ENCODE measurements at places on chromosomes 3 and 15.
A peak's percentile ranks its signal among the peaks of the same experiment; 100 is the strongest.

GRCh38 chr3:149895339-149895738 is 75.4 kb downstream of the PFN2 start:
- DNase-seq, result no peak

GRCh38 chr3:47347217-47347801 is 33.5 kb upstream of the PTPN23 start:
- no peak for DNase-seq

DNA sequence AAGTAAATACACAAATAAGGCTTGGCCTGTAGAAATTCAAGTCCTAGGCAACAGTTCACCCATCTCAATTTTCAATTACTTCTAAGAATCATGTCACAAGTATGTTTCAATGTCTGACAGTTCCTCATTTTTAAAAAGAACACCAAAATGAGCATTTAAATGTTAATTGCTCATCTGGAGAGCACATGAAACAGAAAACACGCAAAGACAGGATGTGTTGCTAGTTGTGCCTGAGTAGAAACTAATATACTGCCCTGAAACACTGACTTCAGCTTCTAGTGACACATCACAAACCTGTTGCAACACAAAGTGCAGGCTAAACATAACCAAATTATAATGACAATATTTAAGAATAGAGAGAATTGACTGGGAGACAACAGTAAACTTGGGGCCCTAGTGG is 167.3 kb upstream of the THBS1 start:
- DNase-seq, result no peak

- DNase-seq, result no peak
These were observed 133.3 kb downstream of the MYLK start for GRCh38 chr3:123750659-123751420.

DNA sequence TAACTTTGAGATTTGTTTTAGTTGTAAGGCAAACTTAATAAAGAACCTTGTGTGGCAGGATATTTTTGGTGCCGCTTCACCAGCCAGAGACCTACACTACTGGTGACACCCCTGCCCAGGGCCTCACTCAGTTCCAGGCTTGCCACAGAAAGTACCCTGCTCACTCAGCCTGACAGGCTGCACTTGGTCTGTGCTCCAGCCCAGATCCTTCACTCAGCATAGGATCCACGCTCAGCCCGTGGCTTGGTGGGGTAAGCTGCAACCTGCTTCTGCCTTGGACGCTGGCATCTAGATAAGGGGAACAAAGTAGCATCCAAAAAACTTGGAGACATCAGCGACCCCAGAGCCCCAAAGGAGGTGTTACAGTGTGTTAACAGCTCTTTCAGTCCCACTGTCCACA is 825.5 kb downstream of the EPHA3 start:
- DNase-seq, result no peak

DNA sequence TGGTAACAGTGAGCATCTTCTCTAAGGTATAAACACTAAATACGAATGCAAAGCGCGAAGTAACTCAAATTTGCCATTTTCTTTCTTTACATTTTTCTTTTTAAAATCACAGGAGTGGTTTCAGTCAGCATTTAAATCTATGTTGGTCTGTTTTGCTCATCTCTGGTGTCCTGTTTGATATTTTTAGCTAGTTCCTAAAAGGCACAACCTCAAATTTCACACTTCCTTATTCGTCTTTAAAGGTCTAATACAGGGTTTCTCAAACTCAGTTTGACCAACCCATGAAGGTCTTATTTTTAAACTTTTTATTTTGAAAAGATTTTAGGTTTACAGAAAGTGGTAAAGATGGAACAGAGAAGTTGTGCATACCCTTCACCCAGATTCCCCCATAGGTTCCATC is 201.1 kb downstream of the MAGI1 start:
- no peak for DNase-seq

- DNase-seq, result no peak
These were observed 53.0 kb upstream of the FGD5 start for GRCh38 chr3:14765576-14766427.

- DNase-seq, result no peak
These were observed 15.7 kb upstream of the RBP2 start for GRCh38 chr3:139491966-139492365.

GRCh38 chr15:93617443-93617842 is 528.4 kb upstream of the RGMA start:
- no peak for DNase-seq

DNA sequence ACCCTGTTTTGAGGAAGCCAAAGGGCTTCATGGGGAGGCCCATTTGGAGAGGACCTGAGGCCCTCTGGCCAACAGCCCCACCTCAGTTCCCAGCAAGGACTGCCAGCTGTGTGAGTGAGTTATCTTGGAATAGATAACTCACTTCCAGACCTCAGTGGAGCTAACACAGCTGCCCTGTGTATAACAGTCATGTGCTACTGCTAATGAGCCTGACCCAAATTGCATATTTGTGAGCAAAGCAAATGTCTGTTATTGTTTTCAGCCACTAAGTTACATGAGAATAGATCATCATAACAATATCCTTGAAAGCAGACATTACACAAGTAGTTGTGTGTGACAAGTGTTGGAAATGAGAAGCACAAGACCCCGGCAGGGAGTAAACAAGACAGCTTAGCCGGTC is 355.8 kb downstream of the MCTP2 start:
- no peak for DNase-seq

DNA sequence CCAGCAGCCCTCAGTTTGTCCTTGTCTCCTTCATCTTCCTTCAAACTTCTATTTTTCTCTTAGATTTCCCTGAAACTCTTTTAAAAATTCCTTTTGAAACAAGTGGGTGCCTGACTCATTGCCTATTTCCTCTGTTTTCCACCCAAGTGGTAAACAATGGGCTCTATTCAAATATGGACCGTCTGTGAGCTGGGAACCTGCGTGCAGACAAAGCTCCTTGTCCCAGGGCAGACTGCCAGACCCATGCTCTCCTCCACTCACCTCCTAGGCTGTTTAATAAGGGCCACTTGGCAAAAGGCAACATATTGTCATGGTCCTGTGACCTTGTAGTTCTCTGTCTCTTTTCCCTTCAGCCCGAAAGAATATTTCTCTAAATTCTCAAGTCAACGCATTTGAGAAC is 332.7 kb upstream of the THBS1 start:
- no peak for DNase-seq

DNA sequence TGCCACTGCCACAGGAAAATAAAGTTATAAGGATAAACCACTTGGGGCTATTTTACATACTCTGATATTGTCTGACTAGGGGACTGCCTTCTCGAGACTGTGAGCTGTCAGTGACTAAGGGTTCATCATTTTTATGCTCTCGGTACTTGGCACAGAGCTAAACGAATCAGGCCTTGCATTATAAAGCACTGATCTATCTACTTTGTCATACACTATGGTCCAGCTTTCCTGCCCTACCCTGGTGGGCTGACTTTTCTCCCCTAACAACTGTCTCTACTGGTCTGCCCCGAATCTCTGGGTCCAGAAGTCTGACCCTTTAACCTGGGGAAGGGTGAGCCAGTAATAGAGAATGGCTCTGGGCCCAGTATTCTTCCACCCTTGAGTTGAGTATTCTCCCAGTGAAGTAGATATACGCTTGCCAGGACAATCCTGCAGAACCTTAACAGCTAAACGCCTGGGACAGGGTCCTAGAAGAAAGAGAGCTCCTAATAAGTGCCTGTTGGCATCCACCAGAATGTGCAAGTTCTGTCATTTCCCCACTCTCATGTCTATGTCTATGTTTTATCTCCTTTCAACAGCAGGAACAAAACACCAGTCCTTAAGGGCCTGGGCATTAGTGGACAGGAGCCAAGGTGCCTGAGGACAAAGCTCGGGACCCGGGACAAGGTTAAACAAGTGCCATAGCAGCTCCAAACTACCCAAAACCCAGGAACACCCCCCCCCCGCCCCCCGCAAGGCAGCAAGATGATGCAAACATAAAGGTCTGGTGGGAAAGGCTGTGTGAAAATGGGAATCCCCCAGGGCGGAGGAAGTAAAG is 1.2 kb downstream of the LARP6 start:
- DNase-seq, result no peak

- DNase-seq, result no peak
These were observed 59.6 kb upstream of the TSC22D2 start for GRCh38 chr3:150348500-150348899.

DNA sequence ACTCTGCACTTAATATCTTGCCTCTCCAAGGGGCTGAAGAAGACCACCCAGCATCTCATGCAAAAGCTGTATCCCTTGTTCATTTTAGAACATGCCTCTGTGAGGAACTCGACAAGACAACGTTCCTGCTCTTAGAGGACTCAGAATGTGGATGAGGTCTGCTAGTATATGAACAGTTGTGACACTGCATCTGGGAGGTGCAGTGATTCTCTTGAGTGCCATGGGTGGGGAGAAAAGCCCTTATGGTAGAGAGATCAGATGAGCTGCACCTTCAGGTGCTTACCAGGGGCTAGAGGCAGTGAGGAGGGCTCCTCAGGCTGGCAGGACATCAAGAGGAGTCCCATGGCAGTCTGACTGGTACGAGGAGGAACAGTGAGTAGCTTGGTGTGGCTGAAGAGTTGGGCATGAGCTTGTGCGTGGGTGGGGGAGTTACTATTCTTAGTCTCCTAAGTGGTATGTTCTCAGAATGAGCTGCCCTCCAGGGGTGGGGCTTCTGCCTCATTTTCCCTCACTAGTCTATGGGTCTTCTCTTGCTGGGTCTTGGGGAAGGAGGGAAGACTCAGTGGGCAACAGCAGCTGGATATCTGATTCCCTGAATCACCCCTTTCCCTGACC is 56.7 kb upstream of the ATP2B2 start:
- DNase-seq, result peak; percentile 67

- no peak for DNase-seq
These were observed 9.7 kb upstream of the CRBN start for GRCh38 chr3:3189102-3189727.

GRCh38 chr3:144028798-144029411 is 57.3 kb downstream of the DIPK2A start:
- DNase-seq, result no peak

- DNase-seq, result no peak
These were observed 64.8 kb upstream of the ABHD2 start for GRCh38 chr15:89023311-89023961.

DNA sequence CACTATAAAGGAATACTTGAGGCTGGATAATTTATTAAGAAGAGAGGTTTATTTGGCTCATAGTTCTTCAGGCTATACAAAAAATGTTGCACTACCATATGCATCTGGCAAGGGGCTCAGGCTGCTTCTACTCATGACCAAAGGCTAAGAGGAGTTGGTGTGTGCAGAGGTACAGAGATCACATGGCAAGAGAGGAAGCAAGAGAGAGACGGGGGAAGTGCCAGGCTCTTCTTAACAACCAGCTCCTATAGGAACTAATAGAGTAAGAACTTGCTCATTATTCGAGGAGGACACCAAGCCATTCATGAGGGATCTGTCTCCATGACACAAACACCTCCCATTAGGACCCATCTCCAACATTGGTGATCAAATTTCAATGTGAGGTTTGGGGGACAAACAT is 6.0 kb upstream of the FNDC3B start:
- no peak for DNase-seq

GRCh38 chr15:85687329-85687728 is 107.4 kb downstream of the KLHL25 start:
- no peak for DNase-seq

- no peak for DNase-seq
These were observed 3.0 kb upstream of the SHC4 start for GRCh38 chr15:48966595-48967301.

DNA sequence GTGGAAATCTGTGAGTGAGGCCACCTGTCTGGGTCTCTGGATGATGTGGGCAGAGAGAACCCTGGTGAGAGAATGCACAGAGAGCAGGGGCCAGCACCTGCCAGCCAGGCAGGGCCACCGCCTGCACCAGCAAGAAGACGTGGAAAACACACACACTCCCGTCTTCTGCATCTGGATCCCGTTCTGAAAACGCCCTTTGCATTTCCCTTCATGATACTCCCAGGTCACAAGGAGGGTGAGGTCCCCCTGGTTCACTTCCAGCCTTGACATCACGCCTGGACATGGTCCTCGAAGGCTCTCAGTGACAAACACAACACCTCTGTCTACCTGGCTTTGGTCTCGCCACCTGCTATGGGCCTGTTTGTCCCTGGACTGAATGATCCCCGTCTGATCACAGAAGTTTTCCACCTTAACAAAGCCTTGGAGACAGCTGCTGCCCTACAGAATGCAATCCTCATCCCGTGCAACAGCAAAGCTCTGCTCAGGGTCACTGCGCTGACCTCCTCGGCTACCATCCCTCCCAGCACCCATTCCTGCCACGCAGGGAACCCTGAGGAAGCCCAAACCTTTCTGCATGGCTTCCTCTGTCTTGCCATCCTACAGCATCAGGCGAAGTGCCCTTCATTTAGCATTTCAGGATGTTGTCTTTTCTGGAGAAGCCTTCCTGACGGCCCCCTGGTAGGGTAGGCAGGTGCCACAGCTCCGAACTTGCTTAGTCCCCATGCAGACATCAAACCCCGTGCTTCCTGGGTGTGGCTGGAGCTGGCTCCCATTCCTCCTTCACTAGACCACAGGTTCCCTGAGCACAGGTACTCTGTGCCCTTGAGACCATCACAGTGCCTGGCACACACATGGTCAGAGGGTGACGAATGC is 122.5 kb downstream of the ATP10A start:
- DNase-seq, result peak; percentile 58

DNA sequence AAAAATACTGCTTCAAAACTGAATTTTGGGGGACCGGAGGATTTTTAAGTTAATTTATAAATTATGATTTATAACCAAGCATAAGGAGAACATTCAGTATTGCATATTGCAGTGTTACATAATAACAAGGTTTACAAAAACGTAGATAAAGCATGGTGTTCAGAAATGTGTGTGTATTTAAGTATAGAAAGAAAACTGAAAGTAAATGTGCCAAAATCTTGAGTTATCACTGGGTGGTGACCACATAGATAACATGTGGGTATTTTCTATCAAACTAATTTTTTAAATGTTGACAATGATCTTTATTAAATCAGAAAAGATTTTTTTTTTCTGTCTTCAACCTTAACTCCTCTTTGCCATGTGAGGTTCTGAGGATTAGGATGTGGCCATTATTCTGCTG is 32.6 kb downstream of the EIF2AK4 start:
- DNase-seq, result no peak

DNA sequence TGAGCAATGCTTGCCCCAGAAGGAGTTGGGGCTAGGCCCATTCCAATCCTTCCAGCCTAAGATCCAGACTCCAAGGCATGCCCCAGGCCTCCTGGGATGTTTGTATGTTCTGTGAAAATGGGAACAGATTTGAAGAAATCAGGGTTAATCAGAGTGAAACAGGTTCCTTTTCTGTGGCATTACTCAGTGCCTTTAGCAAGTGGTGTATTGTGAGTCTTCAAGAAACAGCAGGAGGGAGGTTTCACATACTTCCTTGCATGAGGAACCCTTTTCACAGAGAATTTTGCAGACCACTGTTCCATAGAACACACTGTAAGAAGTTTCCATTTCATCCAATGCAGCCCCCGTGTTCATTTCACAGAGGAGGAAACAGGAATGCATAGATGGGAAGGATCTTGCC is 8.4 kb upstream of the CDC25A start:
- no peak for DNase-seq

DNA sequence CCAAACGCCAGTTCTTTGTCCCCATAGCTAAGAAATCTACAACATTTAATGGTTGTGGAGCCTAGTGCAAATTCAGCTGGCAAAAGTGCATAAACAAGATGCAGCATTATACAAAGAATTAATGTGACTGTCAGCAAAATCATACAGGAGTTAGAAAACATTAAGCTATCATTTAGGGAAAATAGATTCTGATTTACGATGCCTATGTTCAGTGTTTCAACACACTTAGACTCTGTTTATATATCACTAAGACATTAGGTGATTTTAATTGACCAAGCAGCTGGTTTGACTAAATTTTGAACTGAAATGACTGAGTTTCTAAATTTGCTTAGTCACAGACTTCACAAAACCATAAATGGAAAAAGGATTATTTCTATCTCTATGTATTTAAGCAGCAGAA is 1076.8 kb downstream of the TBL1XR1 start:
- DNase-seq, result no peak

Data from vagina (tissue), 2 donors.